ENCODE measurements at places on chromosomes 3 and 15.

DNA sequence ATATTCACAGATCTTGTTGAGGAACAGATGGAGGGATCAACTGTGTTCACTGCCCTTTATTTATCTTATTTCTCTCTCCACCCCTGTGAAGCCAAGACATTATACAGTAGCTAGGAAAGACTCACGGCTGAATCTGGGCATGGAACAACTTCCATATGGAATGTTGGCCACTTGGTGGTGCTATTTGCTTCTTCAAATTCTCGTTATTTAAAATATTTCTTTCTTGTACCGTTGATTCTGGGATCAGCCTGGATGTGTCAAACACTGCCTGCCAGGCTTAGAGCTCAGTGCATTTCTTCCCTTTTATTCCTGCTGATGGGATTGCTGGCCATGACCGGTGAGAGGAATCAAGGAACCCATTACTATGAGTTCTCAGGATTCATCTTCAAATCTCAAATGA is 17.5 kb upstream of the GASK1A start:
- DNase-seq: peak; percentile 4

DNA sequence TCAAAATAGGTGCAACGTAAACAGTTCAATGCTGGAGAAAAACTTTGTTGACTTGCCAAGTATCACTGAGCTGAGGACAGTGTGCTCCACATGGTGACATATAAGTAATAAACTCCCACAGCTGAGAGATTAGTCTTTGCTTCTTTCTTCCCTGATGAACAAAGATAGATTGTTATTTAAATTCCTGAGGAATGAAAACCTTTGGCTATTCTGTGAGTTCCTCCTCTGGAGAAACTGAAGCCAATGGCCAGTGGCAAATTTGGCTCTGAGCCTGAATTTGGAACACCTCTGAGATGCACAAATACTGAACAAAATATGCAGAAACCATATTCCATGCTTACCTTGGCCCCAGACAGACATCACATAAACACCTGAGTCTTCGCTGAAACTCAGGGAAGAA is 63.3 kb downstream of the RPL22L1 start:
- DNase-seq: no peak

DNA sequence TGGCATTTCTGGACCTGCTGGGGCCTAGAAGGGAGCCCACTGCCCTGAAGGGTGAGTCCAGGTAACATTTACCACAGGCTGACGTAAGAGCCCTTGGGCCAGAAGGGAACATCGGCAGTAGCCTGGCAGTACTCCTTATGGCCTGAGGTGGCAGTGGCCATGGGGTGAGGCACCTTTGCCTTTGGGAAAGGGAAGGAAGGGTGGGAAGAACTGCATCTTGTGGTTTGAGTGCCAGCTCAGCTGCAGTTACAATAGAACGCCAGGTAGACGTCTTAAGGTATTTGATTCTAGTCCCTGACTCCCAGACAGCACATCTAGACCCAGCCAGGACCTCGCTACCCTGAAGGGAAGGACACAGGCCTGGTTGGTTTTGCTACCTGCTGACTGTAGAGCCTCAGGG is 104.9 kb downstream of the SOX14 start:
- DNase-seq: no peak

- no peak for DNase-seq
Measured at GRCh38 chr15:63668601-63669000, 71.4 kb downstream of the FBXL22 start.

DNA sequence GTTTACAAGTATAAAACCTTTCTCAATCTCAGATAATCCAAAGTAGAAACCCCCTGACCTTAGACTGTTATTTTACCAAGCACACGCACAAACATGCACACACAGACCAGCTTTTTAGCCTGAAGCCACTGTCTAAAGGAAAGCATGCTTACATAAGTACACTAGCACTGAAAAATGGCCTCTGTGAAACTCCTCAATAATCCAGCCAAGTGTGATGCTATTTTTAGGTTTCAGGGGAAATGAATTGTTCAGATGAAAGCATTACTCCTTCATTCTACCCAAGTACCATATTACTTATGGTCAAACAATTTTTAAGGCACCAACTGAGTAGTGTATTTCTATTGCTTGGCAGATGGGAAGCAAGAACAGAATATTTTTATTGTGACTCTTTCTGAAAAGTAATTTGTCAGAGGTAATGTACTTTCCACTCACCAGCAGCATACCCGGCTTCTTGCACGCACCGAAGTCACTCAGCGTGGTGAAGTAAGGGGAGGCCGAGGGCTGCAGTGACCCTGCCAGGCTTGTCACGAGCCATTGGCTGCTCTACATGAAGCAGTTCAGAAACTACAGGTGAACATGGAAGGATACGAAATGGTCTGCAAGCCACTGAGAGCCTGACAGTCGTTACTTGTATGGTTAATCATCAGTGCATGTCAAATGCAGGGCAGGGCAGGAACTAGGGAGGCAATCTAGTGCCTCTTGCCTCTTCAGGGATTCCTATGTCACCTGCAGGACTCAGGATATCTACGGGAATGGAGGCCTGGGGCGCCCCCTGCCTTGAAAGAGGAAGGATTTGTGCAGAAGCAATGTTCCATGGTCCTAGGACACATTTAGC is 106.7 kb downstream of the GABRB3 start:
- DNase-seq: peak; percentile 1

GRCh38 chr3:11076711-11077110 is 77.6 kb upstream of the HRH1 start:
- DNase-seq: no peak

DNA sequence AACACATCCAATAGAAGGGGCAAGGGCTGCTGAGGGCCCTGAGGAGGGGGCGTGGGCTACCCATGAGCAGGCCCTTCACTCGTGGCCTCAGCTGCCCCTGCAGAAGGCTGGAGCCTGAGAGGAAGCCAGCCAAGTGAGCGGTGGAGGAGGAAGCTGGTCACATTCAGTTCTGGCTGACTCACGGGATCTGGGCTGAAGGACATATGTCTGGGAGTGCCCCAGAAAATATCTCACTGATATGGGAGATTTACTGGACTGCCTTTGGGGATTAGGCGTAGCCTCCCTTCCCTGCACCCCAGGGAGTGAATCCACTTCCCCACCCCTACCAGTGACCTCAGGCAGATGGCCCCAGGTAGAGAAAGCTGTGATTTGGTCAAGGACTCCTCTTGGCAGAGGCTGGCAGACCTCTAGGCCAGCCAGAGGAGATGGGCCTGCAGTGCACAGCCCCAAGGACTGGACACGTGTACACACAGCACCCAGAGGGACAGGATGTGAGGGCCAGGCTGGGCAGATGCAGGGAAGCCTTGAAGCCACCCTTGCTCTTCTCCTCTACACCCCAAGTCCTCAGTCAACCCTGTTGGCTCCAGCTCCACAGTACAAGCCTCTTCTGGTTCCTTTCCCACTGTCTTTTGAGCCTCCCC is 14.2 kb upstream of the ANKDD1A start:
- no peak for DNase-seq

GRCh38 chr3:49652903-49653415 is 21.2 kb upstream of the APEH start:
- no peak for DNase-seq

DNA sequence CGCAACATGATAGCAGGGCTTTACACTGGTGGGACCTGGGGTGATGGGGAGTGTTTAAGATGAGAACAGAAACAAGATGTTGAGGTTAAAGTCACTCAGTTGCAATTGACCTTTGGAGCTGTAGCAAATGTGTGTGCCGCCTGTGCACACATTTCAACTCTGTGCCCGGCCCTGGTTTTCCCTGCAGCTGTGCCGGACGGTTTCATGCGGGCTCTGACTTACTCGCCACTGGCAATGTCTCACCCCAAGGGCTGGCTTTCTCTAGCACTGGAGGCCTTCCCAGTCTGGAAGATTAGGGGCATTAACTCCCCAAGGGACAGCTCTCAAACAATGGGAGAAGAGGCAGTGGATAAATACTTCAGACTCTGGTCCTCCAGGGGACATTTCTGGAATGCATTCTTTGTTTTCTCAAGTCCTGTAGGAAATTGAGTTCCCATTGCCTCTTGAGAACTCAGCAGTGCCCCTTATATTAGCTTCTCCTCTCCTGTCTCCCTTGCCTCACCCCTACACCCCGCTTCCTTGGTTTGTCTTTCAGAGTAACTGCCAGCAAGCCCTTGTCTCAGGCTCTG is 152.5 kb downstream of the EDEM1 start:
- DNase-seq: no peak

DNA sequence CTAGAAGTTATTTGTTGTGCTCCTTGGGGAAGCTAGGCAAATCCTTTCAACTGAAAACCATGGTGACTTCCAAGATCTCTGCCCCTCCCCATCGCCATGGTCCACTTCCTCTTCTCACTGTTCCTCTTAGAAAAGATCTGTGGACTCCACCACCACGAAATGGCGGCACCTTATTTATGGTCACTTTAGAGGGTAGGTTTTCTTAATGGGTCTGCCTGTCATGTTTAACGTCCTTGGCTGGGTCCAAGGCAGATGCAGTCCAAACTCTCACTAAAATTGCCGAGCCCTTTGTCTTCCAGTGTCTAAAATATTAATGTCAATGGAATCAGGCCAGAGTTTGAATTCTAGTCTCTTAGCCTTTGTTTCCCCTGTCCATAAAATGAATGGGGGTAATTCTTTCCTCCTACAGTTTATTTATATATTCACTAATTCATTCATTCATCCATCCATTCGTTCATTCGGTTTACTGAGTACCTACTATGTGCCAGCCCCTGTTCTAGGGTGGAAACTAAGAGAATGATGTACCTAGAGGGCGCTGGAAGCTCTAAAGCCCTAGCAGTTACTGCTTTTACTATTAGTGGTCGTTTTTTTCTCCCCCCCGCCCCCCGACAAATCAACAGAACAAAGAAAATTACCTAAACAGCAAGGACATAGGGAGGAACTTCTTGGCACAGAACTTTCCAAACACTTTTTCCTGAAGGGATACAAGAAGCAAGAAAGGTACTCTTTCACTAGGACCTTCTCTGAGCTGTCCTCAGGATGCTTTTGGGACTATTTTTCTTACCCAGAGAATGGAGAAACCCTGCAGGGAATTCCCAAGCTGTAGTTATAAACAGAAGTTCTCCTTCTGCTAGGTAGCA is 657 bp downstream of the PATL2 start:
- DNase-seq: no peak
